ENCODE measurements at places on chromosomes 2 and 18.

- DNase-seq, result no peak
Measured at GRCh38 chr2:70944111-70944690, 8.5 kb downstream of the ATP6V1B1 start.

GRCh38 chr2:120362926-120363325 lies 17.0 kb downstream of the INHBB start:
- DNase-seq, result no peak

DNA sequence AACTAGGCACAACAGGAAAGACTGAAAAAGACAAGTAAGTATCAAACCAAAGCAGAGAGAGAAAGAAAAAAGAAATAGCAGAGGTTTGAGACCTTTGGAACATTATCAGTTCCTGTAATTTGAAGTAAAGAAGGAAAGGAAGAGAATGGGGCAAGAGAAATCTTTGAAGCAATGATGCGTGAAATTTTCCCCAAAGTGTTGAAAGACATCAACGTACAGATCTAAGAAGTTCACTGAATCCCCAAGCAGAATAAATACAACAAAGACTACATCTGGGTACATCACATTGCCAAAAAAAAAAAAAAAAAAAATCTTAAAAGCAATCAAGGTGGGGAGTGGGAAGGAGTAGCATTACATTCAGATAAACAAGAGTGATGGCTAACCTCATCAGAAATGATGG lies 6.0 kb upstream of the SLC30A6 start:
- no peak for DNase-seq

DNA sequence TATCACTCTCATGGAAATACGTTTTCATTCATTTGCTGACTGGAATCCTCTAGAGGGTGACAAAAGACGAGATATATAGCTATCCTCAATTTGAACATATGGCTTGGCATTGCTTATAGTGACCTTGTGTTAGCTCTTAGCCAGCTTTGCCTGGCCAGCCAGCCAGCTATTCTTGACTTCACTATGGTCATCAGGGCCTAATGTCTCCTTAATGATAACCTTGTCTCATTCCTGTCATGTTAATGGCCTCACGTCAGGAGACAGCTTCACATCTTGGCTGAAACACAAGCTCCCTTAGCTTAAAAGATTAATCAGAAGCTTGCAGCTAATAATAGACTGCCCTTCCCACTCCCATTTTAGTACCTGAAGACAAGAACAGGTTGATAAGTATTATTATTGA lies 1517.5 kb upstream of the PIK3C3 start:
- DNase-seq, result no peak

DNA sequence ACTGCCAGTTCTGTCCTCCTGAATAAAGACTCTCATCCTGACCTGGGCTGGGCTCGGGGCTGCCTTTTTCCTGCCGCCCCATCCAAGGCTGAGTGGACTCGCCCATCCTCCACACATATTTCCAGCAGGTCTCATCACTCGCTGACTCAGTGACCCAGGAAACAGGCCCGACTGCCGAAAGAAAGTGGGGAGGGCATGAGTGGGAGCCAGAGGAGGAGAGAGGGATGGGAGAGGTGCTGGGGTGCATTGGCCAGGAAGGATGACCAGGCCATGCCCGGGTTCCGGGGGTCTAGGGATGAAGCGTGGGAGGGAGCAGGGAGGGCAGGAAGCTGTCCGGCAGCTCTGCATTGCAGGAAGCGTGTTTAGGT lies 66.7 kb downstream of the TWIST2 start:
- DNase-seq, result peak; percentile 47

DNA sequence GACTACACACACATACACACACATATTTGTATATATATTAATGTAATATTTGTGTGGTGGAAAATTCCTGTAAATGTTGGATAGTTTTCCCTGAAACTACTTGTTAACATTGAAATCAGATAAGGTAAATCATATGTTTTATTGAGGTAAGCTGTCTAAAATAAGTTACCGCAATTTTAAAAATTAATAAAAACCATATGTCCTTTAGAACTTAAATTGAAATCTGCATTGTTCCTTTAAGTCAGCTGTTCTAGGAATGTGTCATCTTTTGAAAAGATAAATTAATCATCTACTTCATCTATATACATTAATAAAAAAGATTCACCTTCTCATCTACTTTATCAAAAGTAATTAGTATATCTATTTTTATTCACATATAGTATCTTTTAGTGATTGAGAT lies 102.0 kb downstream of the CSRNP3 start:
- no peak for DNase-seq
